Dermis microvascular lymphatic vessel endothelial cell (primary cell): ENCODE measurements at places on chromosomes 6 and 20.
A peak's percentile ranks its signal among the peaks of the same experiment; 100 is the strongest.

DNA sequence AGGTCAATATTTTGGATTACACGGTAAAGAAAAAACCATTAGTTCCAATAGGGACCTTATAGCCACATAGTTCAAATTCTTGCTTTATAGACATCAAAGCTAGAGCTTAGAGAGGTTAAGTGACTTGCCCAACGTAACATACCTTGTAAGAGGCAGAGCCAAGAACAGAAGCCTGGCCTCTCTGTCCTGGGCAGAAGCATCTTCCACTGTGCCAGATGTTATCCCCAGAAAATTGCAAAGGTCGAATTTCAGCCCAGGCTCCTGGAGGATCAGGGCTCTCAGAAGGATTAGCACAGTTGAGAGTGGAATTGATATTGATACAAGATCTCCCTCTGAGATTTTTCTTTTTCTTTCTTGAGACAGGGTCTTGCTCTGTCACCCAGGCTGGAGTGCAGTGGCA is 6.1 kb downstream of the SMIM28 start:
- DNase-seq, result no peak

GRCh38 chr6:152472325-152472724 is 164.8 kb downstream of the SYNE1 start:
- no peak for DNase-seq

GRCh38 chr20:60255415-60255814 is 297.2 kb downstream of the CDH26 start:
- DNase-seq, result no peak

- peak; percentile 60 for DNase-seq
Observed at GRCh38 chr6:118283766-118284165, 264.3 kb upstream of the PLN start.

GRCh38 chr6:10837009-10837621 is 1.2 kb downstream of the MAK start:
- no peak for DNase-seq
